ENCODE measurements at places on chromosomes 13 and 19.

GRCh38 chr19:57443121-57443696, 8.1 kb downstream of the ZNF749 start:
- no peak for DNase-seq

DNA sequence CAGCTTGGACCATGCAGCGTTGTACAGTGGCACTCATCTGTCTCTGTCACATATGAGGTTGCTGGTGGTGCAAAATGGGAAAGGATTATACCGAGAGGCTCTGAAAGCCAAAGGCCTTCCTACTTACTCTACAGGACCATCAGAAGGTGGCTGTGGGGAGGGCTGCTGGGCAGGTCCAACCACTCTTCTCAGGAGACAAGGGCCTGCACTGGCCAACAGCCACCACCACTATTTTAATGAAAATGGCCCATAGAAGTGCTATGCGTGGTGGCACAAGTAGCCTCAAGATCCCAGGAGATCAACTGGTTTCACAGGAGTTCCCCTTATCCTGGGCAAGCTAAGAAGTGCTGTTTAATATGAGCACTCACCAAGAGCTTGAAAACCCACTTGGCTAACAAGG, 52.3 kb downstream of the MRPL57 start:
- no peak for DNase-seq

GRCh38 chr13:51479199-51479523, 26.3 kb upstream of the INTS6 start:
- DNase-seq = peak; percentile 64

DNA sequence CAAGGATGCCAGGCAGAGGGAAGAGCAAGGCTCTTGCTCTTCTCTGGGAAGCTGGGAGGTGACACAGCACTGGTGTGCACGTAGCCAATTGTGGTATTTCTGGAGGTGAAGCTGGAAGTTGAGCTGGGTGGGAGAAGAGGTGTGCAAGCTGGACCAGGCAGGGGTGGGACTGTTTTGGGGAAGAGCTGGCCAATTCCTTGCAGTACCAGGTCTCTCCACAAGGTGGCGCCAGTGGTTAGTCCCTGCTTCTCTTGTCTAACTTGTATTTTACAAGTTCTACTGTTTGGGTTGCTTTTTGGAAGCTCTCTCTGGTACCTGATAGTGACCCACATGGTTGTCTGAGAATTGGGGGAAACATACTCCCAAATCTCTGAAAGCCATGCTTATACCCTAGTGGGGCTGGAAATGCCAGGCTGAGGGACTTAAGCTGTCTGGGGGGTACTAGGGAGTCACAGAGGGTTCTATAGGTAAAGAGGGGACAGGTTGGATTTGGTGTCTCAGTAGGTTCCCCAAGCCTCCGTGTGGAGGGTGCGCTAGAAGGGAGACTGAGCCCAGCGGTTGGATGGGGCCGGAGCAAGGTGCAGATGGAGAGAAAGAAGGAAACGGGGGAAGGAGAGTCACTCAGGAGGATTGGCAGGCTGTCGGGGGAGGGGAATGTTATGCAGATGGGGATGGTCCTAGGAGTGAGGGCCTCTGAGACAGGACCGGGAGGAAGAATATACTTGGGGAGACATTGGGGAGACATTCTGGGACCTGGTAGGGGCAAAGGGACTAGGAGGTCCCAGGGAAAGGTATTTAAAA, 3.0 kb downstream of the HPN start:
- peak; percentile 51 for DNase-seq

GRCh38 chr13:40666933-40667621, 636 bp upstream of the FOXO1 start:
- no peak for DNase-seq

GRCh38 chr13:35139591-35139990, 197.5 kb downstream of the NBEA start:
- peak; percentile 43 for DNase-seq

DNA sequence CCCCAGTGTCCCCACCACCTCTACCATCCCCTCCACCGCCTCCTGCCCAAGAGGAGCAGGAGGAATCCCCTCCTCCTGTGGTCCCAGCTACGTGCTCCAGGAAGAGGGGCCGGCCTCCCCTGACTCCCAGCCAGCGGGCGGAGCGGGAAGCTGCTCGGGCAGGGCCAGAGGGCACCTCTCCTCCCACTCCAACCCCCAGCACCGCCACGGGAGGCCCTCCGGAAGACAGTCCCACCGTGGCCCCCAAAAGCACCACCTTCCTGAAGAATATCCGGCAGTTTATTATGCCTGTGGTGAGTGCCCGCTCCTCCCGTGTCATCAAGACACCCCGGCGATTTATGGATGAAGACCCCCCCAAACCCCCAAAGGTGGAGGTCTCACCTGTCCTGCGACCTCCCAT, 2.8 kb downstream of the KMT2B start:
- no peak for DNase-seq

- peak; percentile 50 for DNase-seq
Observed at GRCh38 chr19:32543115-32543900, 37.7 kb upstream of the PDCD5 start.

DNA sequence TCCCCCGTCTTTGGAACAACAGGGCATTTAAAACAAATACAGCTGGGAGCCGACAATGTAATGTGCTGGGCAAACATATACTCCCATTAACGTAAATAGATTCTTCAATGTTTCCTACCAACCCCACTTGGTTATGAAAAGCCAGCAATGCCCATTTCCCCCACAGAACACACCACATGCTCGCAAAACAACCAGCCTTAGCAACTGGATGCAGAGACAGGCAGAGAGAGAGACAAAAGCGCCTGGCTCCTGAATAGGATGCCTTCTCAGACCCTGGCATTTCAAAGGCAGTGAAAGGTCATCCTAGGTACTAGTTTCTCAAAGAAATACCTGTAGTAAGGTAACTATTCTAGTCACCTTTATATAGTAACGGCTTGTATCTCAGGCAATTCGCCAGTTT, 462.9 kb downstream of the ITGBL1 start:
- DNase-seq = no peak

GRCh38 chr13:78593652-78594455, 9.5 kb downstream of the POU4F1 start:
- no peak for DNase-seq

DNA sequence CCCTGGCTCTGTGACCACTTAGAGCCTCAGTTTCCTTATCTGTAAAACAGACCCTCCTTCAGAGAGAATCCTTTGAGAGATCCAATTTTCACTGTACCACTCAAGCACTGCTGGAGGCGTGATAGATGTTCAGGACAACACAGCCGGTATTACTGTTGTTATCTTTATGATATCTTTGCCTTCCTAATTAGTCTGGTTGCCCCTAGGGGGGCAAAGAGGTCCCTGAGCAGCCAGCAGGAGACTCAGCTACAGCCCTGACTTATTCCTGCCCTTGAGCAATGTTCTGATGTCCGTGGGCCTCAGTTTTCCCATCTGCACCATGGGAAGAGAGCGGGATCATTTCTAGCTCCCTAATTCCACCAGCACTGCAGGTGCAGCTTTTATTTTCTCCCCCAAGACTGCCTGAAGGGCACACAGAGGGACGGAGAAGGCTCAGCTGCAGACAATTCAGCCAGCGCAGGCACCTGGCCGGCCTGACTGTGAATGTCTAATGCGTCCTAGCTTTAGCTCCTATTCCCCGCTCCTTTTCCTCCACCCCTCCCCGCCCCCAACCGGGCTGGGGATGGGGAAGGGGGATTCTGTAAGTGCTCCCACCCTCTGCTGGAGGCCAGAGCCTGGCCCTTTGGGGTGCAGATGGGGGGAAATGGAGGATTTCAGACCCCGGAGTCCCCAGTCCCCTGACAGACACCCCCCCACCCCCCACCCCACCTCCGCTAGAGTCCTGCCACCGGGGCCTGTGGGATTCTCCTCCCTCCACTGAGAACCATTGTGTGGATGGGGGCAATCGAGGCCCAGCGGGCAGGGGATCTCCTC, 16.2 kb downstream of the TLE5 start:
- no peak for DNase-seq

- DNase-seq = no peak
Observed at GRCh38 chr13:19591864-19592263, 30.5 kb upstream of the TPTE2 start.

DNA sequence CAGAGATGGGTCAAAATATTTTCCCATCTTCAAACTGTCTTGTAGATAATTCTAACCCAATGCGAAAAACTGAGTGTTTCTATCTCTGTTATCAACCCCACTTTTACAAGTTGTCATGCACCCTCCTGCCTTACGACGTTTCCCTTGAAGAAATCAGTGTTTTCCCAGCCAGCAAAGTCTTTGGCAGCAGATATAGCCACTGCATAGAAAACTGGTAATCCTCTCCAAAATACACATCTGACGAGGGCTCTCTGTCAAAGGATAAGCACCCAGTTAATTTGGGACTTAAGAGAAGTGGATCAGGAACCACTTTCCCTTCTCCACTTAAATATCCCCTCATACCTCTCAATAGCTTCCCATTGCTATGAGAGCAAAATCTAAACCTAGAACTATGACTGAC, 351.9 kb upstream of the MIR17HG start:
- no peak for DNase-seq

- no peak for DNase-seq
Observed at GRCh38 chr13:66225072-66225471, 1005.1 kb downstream of the PCDH9 start.

GRCh38 chr19:8698433-8699063, at the start of gene ACTL9:
ACTL9 (minus strand) TSS chr19:8698795; CDS start chr19:8698701, 94 bp downstream.
- DNase-seq = no peak

- DNase-seq = no peak
Observed at GRCh38 chr19:12647047-12647446, 19.5 kb downstream of the MAN2B1 start.

DNA sequence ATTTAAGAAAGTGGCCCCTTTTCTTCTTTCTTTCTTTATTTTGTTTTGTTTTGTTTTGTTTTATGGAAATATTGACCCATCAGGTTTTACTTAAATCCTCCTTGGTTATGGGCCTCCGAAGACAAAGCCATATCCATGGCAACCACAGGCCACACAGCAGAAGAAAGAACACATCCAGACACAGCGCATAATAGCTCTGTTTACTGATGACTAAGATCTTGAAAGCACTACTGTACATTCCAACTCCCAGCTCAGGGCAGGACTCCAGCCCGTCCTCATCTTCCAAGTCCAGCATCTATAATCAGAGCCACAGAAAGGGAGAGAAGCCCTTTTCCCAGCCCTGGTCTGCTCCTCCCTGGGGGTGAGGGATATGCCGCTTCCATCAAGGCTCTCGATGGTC, 84.3 kb downstream of the NUFIP1 start:
- DNase-seq = peak; percentile 82

- no peak for DNase-seq
Observed at GRCh38 chr13:37123337-37123736, 17.9 kb upstream of the CSNK1A1L start.

DNA sequence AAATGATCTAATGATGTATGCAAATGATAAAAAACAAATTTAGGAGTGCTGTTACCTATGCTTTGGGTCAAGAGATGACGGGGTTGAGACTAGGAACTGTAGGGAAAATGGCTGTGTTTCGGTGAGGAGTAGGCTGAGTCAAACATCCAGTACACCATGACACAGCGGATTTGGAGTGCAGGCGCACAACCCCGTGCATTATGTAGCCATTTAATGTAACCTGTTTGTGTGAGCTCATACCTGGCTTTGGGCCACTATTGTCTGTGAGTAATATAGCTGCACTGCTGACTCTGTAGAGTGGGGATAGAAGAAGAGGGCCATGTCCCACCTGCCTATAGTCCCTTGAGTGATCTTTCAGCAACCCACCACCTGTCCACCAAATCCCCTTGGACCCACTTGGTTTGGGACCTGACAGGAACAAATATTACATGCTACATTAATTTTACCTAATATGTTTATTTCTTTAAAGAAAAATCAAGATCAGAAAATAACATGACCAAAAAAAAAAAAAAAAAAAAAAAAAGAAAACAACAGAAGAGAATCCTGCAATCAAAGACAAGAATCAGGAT, 95.5 kb upstream of the KLHL1 start:
- peak; percentile 0 for DNase-seq

DNA sequence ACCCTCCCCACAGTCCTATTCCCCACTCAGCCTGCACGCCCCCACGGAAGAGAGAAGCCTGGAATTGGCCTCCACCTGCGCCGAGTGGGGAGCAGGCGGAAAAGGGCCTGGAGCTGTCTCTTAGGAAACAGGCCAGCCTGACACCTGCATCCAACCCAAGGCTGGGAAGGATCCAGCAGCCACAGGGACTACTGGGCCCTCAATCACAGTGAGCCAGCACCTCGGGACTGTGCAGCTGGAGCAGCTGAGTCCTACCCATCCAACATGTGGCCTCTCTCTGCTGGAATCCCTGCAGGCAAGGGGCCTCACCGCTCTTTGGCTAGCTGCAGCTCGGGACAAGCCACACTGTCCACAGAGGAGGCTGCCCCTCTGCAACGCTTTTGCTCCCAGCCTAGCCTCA, 8.3 kb upstream of the EPHX3 start:
- DNase-seq = no peak

DNA sequence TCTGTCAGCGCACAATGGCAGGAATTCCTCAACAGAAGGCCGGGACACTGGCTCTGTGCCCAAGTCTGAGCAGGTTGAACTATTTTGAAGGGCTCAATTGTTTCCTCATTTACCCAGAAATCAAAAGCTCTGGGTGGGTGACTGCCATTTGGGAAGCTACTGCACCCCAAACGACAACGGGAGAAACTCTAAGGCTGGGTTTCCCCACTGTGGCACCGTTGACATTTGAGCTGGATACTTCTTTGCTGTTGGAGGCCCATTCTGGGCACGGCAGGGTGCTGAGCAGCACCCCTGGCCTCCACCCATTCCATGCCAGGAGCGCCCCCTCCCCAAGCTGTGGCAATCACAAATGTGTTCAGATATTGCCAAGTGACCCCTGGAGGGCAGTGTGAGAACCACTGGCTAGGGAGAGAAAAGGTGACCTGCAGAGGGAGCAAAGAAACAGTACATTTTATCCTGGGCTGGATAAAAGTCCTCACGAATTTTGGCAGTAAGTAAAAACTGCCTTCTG, 62.5 kb downstream of the RFX2 start:
- peak; percentile 47 for DNase-seq

GRCh38 chr19:3389876-3390371, 23.5 kb downstream of the NFIC start:
- no peak for DNase-seq

DNA sequence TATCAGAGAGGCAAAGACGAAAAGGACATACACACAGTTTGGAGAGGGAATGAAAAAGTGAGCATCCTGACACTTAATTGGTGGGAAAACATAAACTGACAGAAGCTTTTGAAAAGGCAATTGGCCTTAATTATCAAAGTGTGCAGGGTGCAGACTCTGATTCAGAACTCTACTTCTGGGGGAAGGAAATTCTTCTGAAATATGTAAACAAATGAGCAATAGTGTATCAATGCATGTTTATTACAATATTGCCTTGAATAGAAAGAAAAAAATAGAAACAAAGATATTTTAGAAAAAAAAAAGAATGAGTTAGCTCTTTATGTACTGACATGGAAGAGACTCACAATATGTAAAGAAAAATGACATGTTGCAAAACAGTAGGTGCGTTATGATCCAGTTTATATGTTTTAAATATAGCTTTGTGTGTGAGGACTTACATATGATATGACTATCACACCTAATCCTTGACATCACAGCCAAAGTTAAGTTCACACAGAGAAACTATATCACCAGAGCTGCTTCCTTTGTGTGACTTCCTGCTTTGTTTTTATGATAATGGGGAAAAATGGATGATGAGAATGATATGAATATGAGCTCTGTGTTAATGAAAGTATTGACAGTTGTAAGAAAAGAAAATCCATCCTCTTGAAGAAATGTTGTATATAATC, 182.4 kb downstream of the KCTD12 start:
- no peak for DNase-seq
